ENCODE measurements at places on chromosomes 11 and 22. TPM values are rescaled to one million over a fixed set of nuclear protein-coding genes. Genes with fewer than 3 reads are reported as not detected.

The C1QTNF5 gene
- 13.2 TPM for polyA plus RNA-seq

The RAB36 gene
- 13.4 TPM for polyA plus RNA-seq

The MS4A6A gene
- polyA plus RNA-seq, result 9.8 TPM

The TIRAP gene
- polyA plus RNA-seq, result 9.3 TPM

The LARGE1 gene
- 10.1 TPM for polyA plus RNA-seq

The GPHA2 gene
- polyA plus RNA-seq, result not detected

The HBE1 gene
- polyA plus RNA-seq, result not detected

The UBQLNL gene
- not detected for polyA plus RNA-seq

The OR51B4 gene
- not detected for polyA plus RNA-seq

The CAVIN3 gene
- 3.7 TPM for polyA plus RNA-seq
